IMR-90 (cell line): ENCODE measurements at places on chromosomes 4 and X. TPM values are rescaled to one million over a fixed set of nuclear protein-coding genes. Genes with fewer than 3 reads are reported as not detected.
A peak's percentile ranks its signal among the peaks of the same experiment; 100 is the strongest.

DNA sequence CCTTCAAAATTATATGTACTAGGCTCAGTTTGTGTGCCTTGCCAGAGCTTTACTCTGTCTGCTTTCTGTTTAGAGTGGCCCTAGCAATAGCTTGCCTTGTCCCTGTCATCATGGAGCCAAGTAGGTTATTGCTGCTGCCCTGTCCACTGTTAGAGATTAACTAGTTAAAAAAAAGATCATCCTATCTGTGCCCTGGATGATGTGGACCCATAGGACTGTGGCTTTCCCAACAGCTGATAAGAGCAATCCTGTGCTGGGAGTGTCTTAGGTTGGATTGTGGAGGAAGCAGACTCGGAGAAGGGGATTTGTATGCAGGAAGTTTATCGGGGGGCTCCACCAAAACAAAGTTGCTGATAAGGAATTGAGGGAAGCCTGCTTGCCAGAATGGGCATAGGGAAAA is 23.8 kb downstream of the PPP1R2C start:
- no peak for DNase-seq

DNA sequence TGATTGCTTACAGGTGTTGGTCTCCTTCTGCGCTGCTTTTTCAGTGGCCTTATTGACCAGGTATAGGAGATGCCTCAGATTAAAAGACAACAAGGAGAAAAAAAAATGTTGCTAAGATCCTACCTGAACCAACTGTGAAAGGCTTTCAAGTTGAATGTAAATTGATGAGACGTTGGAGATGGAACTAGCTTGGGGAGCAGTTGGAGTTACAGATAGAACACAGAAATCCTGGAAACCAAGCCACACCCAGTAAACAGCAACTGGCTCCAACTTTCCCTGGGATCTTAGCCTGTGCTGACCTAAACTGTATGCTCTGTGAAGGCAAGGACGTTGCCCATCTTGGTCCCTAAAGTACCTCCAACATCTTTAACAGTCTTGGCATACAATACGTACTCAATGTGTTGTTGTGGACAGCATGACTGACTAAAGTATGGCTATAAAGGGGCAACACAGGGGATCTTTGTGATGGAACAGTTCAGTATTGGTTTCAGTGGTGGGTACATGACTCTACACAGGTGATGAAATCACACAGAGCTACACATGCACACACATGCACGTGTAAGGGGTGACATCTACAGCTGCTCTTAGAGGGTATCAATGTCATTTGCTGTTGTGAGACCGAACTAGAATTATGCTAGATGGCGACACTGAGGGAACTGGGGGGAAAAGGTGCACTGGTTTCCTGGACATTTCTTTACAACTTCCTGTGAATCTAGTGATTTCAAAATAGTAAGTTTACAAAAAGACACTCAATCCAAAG is 22.3 kb downstream of the GAB3 start:
- DNase-seq = no peak

- peak; percentile 23 for DNase-seq
Measured at GRCh38 chr4:161564230-161564834, 599.5 kb downstream of the FSTL5 start.

Gene USP17L29
- polyA plus RNA-seq = not detected in 2 replicates

Gene NRK
- polyA plus RNA-seq = 0.87 and 0.92 TPM in 2 replicates

DNA sequence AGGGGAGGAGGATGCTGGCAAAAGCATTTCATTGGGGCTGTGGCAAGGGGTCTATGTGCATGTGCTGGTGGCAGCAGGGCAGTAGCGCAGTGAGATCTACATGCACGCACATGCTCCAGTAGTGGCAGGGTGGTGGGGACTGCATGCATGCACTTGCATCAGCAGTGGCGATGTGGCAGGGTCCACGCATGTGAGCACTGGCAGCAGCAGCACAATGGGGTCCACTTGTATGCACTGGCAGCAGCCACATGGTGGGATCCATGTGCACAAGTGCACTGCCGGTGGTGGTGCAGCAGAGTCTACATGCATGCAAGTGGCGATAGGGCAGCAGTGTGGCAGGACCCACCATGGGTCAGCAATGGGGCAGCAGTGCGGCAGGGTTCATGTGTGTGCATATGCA is 233.1 kb downstream of the THOC2 start:
- DNase-seq = no peak

Gene EFHC2
- polyA plus RNA-seq = 0.20 and 0.24 TPM in 2 replicates

DNA sequence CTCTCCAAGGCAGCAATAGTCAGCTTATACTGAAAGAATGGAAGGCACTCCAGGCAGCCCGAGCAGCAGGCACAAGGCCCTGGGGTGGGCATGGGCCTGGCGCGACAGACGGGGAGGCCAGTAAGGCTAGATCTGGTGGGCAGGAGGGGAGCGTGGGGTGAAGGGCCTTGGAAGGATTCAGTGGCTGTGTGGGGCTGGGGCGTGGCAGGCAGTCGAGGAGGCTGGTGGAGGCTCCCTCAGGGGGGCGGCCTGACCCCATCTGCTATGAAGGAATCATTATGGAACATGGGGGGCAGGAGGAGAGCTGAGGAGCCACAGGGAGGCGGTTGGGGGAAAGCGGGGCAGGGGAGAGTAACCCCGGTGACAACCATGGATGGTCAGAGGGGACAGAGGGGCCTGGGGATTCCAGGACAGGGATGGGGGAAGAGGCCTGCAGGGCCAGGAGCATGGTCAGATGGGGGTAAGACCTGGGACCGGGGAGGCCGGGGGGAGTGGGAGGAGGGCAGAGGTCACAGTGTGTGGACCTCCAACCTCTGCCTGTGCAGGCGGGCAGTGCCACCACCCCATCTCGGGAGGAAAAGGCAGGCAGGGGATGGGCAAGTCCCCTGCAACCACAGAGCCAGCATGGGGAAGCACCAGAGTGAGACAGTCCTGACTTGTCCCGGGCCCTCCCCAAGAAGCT is 70.3 kb downstream of the ACOX3 start:
- no peak for DNase-seq

Gene SORBS2
- polyA plus RNA-seq = 0.29 TPM in 1 of 2 replicates, not detected in the other

Gene ASB11
- not detected in 2 replicates for polyA plus RNA-seq

Gene NLGN3
- 0.36 and 0.39 TPM in 2 replicates for polyA plus RNA-seq

DNA sequence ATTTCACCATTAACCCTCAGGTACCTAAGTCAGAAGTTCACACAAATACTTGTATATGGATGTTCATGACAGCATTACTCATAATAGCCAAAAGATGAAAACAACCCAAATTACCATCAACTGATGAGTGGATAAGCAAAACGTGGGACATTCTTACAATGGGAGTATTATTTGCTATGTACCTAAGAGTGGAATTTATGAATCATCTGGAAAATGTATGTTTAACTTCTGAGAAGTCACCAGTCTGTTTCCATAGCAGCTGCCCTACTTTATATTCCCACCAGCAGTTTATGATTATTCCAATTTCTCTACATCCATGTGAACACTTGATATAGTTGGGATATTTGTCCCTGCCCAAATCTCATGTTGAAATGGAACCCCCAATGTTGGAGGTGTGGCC is 1478.9 kb downstream of the PCDH19 start:
- DNase-seq = no peak

DNA sequence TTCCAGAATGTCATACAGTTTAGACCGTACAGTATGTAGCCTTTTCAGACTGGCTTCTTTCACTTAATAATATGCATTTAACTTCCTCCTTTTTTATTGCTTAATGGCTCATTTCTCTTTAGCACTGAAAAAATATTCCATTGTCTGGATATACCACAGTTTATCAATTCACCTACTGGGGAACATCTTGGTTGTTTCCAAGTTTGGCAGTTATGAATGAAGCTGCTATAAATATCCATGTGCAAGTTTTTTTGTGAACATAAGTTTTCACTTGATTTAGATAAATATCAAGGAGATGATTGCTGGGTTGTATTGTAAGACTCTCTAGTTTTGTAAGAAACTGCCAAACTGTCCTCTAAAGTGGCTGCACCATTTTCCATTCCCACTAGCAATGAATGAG is 375.5 kb downstream of the PCDH18 start:
- DNase-seq = no peak

DNA sequence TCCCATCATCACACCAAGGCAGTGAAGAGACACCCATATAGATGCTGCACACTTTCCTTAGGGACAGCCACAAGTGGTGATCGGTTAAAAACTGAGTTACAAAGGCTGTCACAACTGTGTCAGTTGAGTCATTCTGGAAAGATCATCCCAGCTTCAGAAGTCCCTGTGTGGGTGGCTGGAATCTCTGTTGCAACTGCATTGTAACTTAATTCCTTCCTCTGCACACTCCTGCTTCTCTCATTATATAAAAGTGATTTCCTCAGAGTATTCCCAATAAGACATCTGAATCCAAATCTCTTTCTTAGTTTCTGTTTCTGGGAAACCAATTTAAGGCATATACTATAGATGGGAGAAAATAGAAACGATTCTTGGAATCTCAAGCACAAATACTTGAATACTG is 88.1 kb downstream of the FSTL5 start:
- DNase-seq = no peak

Gene SRPX
- polyA plus RNA-seq = 67.6 and 81.5 TPM in 2 replicates

Gene FGF5
- polyA plus RNA-seq = 42.1 and 77.7 TPM in 2 replicates

GRCh38 chrX:43836435-43837184 is 45.6 kb downstream of the MAOB start:
- peak; percentile 18 for DNase-seq

Gene GYG2
- 8.2 and 9.6 TPM in 2 replicates for polyA plus RNA-seq

Gene AREG
- polyA plus RNA-seq = 0.17 and 0.30 TPM in 2 replicates

GRCh38 chr4:29131304-29131703 is 1588.9 kb upstream of the PCDH7 start:
- peak; percentile 4 for DNase-seq

DNA sequence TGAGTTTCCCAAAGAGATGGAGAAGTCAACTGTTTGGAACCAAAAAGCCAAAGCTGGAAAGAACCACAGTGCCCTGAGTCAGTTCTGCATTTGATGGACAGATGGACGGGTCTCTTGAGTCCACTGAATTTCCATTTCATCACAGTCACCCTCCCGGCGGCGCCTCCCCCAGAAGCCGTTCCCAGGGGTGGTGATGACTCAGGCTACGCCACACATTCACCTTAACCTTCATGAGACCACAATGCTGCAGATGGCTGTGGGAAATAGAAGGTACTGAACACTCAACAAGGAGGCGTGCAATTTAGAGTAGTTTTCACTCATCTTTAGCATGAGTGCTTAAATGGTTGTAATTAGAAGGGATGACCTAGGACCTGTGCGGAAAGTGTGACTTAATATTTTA is 61.3 kb downstream of the STOX2 start:
- peak; percentile 4 for DNase-seq

- DNase-seq = peak; percentile 75
Measured at GRCh38 chrX:69137371-69138117, 27.7 kb downstream of the PJA1 start.

DNA sequence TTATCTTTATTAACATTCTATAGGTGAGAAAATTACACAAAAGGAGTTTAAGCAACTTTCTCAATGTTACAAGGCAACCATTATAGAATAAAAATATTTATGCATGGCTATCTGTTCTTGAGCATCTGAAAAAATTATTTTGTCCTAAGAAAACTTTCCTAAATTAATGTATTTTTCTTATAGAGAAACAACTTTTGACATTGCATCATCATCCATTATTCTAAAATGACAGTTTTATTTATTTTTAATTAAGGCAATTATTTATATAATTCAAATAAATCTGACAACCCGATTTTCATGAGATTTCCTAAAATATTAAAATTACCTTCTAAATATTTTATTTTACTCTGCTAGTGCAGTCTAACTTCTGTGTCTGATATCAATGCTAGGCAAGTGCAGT is 4.8 kb downstream of the BTC start:
- no peak for DNase-seq

- DNase-seq = peak; percentile 1
Measured at GRCh38 chrX:21843179-21843578, 3.8 kb downstream of the MBTPS2 start.

Gene MAOA
- polyA plus RNA-seq = 0.14 and 0.17 TPM in 2 replicates

Gene RAPGEF2
- 25.6 and 27.6 TPM in 2 replicates for polyA plus RNA-seq

Gene VSIG4
- not detected in 2 replicates for polyA plus RNA-seq

- no peak for DNase-seq
Measured at GRCh38 chr4:105598787-105599186, 46.4 kb downstream of the ARHGEF38 start.

Gene STK26
- polyA plus RNA-seq = 0.09 and 0.17 TPM in 2 replicates

DNA sequence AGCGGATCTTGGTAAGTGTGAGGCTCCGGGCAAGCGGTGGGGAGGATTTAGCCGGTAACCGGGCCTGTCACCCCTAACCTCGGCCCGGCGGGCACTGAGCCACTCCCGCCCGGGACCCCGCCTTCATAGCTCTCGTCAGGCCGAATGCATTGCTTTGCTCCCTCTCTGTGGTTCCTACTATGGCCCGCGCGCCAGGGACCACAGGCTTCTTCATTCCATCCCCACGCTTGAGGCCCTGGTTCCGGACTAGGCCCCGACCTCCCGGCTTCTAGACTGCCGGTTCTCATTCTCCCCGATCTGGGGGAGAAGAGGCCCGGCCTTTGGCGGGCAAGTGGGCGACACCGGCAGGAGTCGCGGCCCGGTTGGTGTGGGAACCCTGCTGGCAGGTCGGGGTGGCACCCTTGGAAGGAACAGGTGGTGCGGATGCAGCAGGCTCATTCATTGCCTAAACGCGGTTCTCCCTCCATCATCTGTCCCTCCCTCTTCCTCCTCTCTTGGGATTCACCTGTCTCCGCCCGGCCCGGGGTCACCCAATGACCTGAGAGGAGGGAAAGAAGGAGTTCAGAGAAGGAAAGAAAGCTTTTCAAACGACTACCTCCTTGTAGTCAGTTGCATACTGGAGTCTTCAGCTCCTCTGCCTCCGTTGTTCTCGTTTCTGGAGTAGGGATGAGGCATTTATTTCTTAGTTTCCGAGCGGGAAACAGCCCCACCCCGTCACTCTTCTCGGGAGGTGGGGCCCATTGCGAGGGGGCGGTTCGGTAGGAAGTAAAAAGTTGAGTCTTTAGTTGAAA is at the start of gene NDUFC1:
Gene NDUFC1, minus strand, starts transcription at position 657 of the 791 bp plus-strand sequence. CDS start 6,679 bp downstream, outside the sequence.
- DNase-seq = peak; percentile 35

GRCh38 chrX:115357326-115358120 is 68.0 kb downstream of the LUZP4 start:
- peak; percentile 19 for DNase-seq

GRCh38 chr4:82753725-82754410 is 44.7 kb downstream of the SCD5 start:
- peak; percentile 28 for DNase-seq

DNA sequence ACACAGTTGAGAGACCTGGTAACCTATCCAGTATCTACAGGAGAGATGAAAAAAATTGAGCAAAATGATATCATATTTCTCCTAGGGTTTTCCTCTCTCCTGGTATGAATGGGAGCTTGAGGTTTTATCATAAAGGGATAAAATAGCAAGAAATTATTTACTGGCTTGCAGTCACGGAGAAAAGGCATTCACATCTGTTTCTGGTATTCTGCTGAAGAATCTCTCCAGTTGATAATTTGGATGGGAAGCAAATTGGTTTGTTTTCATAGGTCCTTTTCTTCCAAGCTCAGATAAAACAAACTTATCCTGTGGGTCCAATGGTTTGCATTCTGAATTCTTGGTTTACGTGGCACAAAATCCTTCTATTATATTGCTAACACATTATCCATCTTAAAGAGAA is 83.1 kb upstream of the GYPA start:
- DNase-seq = no peak

GRCh38 chr4:925171-925570 is 6.9 kb downstream of the GAK start:
- DNase-seq = no peak

GRCh38 chr4:158912390-158912789 is 143.6 kb downstream of the FNIP2 start:
- no peak for DNase-seq

- no peak for DNase-seq
Measured at GRCh38 chr4:4379540-4380087, 7.3 kb upstream of the NSG1 start.

Gene NPNT
- polyA plus RNA-seq = not detected in 2 replicates

GRCh38 chr4:175129797-175130196 is 211.6 kb downstream of the ADAM29 start:
- no peak for DNase-seq

- DNase-seq = no peak
Measured at GRCh38 chr4:85744950-85745349, 270.0 kb downstream of the ARHGAP24 start.
